ENCODE measurements at places on chromosomes 12 and 14.

DNA sequence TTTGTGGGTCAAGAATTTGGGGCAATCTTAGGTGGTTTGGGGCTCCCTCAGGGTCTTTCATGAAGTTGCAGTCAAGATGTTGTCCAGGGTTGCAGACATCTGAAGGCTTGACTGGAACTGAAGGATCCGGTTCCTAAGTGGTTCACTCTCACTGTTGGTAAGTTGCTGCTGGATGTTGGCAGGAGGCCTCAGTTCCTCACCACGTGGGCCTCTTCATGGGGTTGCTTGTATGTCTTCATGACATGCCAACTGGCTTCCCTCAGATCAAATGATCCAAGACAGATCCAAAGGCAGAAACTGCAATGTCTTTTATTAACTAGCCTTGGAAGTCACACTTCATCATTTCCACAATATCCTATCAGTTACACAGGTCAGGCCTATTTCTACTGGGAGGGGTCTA, 49.2 kb downstream of the ARF6 start:
- DNase-seq, result no peak

DNA sequence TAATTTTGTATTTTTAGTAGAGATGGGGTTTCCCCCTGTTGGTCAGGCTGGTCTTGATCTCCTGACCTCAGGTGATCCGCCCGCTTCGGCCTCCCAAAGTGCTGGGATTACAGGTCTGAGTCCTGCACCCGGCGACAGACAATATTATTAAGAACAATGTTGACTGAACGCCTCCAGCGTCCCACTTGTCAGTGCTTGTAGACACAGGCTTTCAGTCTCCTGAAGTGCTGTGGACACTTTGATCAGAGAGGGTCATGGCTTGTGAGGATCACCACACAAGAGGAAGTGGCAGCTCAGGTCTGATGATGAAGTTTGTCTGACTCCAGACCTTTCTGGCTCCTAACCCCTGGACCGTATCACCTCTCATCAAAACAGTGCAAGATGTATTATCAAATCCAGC, 114.6 kb downstream of the CHST11 start:
- DNase-seq, result no peak

DNA sequence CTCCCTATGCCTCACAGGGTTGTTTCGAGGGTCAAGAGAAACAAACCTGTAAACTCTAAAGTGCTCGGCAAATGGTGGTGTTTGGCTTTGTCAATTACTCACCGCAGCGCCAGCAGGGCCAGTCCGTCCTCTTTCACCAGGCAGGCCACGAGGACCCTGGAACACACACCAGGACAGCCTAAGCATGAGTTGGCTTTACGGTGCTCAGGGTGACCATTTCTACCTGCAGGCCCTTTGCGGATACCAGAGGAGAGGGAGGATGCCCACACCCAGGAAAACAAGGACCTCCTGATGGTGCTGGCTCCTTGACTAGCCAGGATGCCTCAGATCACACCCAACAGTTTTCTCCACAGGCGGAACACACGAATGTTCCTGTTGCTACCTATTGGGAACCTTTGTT, 11.5 kb downstream of the COL2A1 start:
- DNase-seq, result no peak

DNA sequence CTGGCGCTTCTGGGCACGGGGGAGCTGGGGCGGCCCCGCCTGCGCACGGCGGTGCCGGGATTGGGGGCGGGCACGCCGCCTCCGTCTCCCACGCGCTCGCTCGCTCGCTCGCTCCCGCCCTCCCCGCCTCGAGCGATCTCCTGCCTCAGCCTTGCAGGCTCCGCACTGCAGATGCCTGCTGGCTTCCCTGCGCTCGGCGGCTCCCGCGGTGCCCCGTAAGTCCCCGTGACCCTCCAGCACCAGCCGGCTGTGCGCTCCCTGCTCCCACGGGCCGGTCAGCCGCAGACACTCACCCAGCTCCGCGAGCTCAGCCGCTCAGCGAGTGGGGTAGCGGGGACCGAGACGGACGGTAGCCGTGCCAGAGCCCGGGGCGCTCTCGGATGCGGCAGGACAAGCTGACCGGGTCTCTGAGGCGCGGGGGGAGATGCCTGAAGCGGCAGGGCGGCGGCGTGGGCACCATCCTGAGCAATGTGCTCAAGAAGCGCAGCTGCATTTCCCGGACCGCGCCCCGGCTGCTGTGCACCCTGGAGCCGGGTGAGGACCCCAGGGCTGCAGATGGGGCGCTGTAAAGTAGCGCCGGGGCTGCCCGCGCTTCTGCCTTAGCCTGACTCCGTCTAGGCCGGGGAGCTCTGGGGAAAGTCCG, at the start of gene TBC1D30:
Gene TBC1D30 (plus strand): TSS at position 148 of the 643 bp plus-strand sequence. CDS start 233 bp downstream, at position 381.
- DNase-seq, result peak; percentile 70

- DNase-seq, result no peak
Measured at GRCh38 chr12:130764073-130764472, 48.0 kb upstream of the RIMBP2 start.

DNA sequence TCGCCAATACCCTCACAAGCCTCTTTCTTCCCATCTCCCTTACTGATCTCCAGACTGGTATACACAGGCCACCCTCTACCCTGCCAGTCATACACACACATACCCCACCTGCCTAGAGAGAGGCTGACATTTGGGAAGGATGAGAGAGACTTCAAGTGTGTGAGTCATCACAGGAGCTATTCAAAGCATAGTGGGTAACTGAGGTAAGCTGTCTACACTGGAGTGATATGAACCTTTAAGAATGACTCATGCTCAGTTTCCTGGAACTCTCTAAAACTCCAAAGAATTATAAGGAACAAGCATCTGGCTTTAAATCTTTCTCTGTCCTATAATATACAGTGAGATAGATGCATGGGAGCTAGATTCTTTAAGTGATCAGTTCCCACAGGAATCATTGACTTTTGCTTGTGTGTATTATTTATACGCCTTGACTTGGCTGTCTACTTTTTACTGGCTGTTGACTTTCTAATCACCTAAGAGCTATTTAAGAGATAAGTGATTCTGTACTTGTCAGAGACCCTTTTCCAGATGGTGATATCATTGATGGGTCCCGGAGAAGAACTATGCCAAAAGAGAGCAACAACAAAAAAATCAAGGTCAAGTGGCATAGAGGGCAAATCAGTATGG, 5.8 kb downstream of the IGF1 start:
- DNase-seq, result no peak

DNA sequence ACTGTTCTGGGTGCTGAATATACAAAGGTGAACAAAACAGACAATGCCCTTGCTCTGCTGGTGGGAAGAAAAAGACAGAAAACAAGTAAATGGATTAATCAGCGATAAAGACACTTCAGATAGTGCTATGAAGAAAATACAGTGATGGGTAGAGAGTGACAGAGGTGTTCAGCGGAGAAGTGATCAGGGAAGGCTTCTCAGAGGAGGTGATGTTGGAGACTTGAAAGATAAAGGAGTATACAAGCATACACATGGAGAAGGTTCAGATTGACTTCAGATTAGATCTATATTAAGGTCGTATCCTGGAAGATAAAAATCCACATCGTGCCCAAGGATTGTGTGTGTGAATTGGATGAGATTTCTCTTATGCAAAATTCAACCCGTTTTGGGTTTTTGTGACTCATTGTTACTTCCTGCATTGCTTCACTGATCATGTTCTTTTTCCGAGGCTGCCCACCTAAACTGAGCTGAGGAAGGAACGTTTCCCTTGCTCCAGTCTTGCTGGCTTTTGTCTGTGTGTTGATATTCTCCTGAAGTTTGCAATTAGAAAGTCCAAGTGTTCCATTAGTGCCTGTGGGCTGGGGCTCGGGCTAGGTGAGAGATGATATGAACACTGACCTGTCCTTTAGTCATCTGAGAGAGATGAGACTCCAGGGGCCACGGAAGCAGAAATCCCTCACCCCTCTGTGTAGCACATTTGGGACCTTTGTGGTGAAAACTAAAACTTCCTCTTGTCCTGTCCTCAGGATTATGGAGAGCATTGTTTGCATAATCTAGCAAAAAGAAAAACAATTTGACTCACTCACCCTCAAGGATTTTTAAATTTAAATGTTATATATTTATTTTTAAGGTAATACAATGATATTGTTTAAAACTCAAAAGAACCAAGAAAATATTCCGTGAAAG, 27.6 kb downstream of the PLXNC1 start:
- no peak for DNase-seq

GRCh38 chr14:49553106-49553505, 33.1 kb downstream of the RPS29 start:
- no peak for DNase-seq

GRCh38 chr12:13229504-13229903, 33.0 kb downstream of the EMP1 start:
- DNase-seq, result no peak

DNA sequence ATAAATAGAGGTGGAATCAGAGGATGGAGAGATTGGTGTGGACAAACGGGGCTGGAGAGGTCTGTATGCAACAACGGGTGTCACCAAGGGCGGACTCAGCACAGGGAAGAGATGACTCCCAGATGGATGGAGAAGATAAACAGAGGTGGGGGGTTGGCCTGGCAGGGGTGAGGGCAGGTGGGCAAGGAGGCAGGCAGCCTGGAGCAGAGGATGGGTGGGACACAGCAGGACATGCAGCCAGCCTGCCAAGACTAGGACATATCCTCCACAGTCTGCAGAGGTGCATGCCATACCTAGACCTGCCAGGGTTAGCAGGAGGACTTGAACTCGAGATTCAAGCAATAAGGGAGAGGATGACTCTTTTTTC, 56.2 kb downstream of the TTC7B start:
- no peak for DNase-seq

DNA sequence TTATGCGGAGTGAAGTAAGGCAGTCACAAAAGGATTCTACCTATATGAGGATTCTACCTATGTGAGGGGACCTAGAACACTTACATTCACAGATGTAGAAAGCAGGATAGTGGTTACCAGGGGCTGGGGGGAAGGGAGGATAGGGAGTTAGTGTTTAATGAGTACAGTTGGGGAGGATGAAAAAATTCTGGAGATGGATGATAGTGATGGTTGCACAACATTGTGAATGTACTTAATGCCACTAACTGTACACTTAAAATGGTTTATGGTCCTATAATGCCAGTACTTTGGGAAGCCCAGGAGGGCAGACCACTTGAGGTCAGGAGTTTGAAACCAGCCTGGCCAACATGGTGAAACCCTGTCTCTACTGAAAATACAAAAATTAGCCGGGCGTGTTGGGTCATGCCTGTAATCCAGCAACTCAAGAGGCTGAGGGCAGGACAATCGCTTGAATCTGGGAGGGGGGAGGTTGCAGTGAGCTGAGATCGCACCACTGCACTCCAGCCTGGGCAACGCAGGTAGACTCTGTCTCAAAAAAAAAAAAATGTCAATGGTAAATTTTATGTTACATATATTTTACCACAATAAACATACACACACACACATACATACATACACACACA, 25.4 kb downstream of the SVOP start:
- DNase-seq, result no peak

DNA sequence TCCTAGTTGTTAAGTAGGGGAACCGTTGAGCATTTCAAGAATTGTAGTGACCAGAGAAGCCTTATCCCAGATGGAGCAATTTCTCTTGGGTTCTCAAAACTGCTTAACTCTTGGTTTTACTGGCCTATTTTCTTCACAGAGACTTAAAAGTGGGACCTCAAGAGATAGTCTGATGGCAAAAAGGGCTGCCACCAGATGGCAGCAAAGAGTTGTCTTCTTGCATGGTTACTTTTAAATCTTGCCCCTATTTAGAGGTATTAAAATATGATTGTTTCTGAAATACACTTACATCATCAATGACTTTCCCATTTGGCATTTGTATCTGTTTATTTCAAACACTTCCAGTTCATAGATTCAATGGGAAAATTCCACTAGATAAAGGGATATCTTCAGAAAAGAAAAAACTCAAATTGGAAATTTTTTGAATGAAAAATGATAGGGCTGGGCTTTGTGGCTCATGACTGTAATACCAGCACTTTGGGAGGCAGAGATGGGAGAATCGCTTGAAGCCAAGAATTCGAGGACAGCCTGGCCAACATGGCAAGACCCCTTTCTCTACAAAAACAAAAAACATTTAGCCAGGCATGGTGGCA, 69.9 kb upstream of the CNTN1 start:
- no peak for DNase-seq

GRCh38 chr12:58961906-58962305, 41.6 kb upstream of the LRIG3 start:
- no peak for DNase-seq

GRCh38 chr14:70084226-70084625, 104.5 kb downstream of the SLC8A3 start:
- DNase-seq, result no peak

Data from type B pancreatic cell (in vitro differentiated cells).